ENCODE measurements at places on chromosomes 16 and 17. TPM values are rescaled to one million over a fixed set of nuclear protein-coding genes. Genes with fewer than 3 reads are reported as not detected.

Gene ARHGDIG
- total RNA-seq, result 1.8 TPM

Gene CEP295NL
- not detected for total RNA-seq

Gene KRTAP16-1
- not detected for total RNA-seq

Gene RAMP2
- total RNA-seq, result 20.8 TPM

Gene CCDC102A
- 4.8 TPM for total RNA-seq

Gene MSLN
- not detected for total RNA-seq

Gene ELP5
- total RNA-seq, result 13.3 TPM

DNA sequence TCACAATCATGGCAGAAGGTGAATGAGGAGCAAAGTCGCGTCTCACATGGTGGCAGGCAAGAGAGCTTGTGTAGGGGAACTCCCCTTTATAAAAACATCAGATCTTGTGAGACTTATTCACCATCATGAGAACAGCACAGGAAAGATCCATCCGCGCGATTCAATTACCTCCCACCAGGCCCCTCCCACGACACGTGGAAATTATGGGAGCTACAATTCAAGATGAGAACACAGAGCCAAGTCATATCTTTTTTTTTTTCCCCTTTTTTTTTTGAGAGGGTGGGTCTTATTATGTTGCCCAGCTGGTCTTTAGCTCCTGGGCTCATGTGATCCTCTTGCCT, 60.0 kb downstream of the RPTOR start:
- H3K27ac ChIP-seq, result no peak overlapping the region
- no peak for DNase-seq
- no peaks in the 10 kb centered on the region for H3K27me3 ChIP-seq
- H3K4me1 ChIP-seq, result peaks cover 3% of the 10 kb centered on the region

GRCh38 chr17:40342504-40343218, 21.9 kb downstream of the GJD3 start:
- peak overlapping the region; percentile 96 for H3K27ac ChIP-seq
- H3K36me3 ChIP-seq, result no peaks in the 10 kb centered on the region
- peak overlapping the region; percentile 81 for H3K4me3 ChIP-seq

DNA sequence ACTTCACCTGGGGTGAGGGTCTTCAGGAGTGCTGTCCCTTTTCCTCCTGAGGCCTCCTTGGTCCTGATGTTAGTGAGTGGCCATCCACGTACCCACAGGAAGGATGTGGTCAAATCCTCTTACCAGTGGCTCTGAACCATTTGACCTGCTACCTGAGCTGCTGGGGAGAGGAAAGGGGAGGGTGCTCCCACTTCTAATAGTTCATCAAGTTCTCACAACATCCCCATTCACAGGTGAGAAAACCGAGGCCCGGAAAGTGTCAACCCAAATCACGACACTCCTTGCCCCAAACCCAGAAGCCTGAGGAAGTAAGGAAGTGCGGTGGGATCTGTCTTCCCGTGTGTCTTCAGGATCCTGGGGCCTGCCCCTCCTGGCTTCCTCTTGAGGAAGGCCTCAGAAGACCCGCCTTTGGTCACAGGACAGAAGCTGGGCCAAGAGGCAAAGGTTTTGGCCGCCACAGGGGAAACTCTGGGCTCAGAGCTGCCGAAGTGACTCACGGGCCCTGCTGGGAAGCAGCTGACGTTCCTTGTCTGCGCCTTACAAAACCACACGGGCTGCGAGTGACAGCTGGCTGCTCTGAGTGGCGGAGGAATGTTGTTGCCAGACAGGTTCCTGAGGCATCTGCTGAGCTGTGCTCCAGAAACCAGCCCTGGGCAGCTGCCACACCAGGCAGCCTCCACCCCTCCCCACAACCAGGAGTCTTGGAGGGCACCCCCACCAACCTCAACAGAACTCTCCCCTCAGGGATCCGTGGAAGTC, 13.9 kb upstream of the KIFC3 start:
- no peaks in the 10 kb centered on the region for H3K27me3 ChIP-seq
- H3K4me1 ChIP-seq, result peaks cover 17% of the 10 kb centered on the region
- H3K36me3 ChIP-seq, result no peaks in the 10 kb centered on the region
- peak; percentile 98 for DNase-seq
- peak overlapping the region; percentile 86 for H3K27ac ChIP-seq
- no peak overlapping the region for H3K4me3 ChIP-seq

DNA sequence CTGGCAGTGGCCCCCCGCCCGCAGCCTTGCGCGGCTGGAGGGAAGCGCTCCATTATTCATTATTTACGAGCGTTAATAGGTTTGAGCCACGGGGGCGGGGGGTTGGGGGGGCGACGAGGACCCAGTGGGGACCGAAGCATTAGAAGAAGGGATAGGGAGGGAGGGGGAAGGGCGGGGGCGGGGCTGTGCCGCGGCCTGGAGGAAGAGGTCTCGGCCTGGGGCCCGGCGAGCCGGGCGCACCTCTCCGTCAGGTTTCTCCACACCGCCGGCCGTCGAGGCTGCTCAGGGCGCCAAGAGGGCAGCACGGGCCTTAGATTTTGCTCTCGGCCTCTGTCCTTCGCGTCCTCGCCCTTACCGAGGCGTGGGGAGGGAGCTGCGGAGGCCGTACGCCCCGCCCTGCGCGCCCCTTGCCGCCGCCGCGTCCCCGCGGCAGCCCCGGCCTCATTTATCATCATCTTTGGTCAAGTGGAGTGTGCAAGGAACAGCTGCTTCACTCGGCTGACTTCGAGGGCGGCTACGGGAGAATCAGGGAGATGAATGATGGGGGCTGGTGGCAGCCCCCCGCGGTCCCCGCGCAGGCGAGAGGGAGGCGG, 54.2 kb downstream of the SREBF1 start:
- H3K27ac ChIP-seq, result peak overlapping the region; percentile 95
- DNase-seq, result no peak
- no peaks in the 10 kb centered on the region for H3K36me3 ChIP-seq
- H3K4me3 ChIP-seq, result peak overlapping the region; percentile 64

- no peaks in the 10 kb centered on the region for H3K27me3 ChIP-seq
- H3K4me1 ChIP-seq, result peaks cover 33% of the 10 kb centered on the region
- H3K27ac ChIP-seq, result no peak overlapping the region
- no peak overlapping the region for H3K4me3 ChIP-seq
Measured at GRCh38 chr16:67179421-67180080, 4.2 kb downstream of the MATCAP1 start.

DNA sequence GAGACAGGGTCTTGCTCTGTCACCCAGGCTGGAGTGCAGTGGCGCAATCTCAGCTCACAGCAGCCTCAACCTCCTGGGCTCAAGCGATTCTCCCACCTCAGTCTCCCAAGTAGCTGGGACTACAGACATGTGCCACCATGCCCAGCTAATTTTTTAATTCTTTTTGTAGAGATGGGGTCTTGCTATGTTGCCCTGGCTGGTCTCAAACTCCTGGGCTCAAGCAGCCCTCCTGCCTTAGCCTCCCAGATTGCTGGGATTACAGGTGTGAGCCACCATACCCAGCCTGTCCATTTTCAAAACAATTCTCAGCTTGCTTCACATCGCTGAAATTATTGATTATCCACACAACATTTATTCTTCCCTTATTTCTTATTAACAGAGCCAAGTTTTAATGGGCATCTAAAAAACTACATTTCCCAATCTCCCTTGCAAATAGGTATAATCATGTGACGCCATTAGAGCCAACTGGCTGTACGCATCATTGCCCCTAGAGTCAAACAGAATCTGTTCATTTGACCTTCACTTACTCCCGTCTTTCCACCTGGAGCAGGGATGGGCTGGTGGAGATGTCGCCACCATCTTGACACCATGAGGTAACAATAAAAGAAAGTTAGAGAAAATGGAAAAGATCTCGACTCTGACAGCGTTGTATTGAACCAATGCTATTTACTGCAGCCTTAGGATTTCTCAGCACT, 148.0 kb upstream of the FOXF1 start:
- DNase-seq, result no peak
- H3K4me1 ChIP-seq, result no peaks in the 10 kb centered on the region
- no peak overlapping the region for H3K4me3 ChIP-seq

DNA sequence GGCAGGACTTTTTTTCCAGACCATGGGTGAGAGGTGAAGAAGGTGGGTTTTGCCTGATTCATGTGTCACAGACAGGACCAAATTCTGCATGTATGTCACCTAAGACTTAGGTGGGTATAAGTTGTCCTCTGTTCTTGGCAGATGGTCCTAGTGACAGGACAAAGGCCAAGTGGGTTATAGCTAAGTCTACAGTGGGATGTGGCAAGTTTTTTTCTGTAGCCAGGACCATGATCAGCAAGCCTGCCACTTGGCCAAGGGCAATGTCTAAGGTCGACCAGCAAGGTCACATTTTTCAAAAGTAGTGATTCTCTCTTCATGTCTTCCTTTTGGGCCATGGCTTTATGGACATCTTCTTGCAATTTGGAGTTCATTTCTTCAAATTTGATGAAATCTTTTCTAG, 20.2 kb downstream of the ZNF267 start:
- H3K27me3 ChIP-seq, result no peaks in the 10 kb centered on the region
- no peak overlapping the region for H3K27ac ChIP-seq
- H3K36me3 ChIP-seq, result peaks cover 3% of the 10 kb centered on the region
- no peaks in the 10 kb centered on the region for H3K4me1 ChIP-seq
- H3K4me3 ChIP-seq, result no peak overlapping the region

DNA sequence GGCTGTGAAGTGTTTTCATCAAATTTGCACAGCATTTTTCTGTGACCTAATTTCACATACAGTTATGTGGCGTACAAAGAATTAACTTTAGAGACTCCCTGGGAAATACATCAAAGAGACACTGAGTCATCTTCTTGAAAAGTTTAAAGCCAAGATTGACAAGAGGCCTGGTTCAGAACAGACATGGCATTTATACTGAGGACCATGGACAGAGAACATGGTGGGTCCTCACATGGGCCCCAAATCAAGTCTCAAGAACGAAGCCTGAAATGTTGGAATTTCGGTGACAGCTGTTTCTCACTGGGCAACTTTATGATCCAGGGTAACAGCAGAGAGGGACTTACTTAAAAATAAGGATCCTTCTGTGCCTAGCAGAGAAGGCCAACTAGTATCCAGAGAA, 311.5 kb upstream of the KCNJ16 start:
- no peak overlapping the region for H3K27ac ChIP-seq
- H3K4me3 ChIP-seq, result no peak overlapping the region
- H3K27me3 ChIP-seq, result no peaks in the 10 kb centered on the region
- H3K36me3 ChIP-seq, result no peaks in the 10 kb centered on the region
- DNase-seq, result no peak

- peak; percentile 12 for DNase-seq
- peaks cover 56% of the 10 kb centered on the region for H3K27me3 ChIP-seq
- peak within 1 kb of the TSS; percentile 42 for H3K4me3 ChIP-seq
- no peaks in the 10 kb centered on the region for H3K36me3 ChIP-seq
- H3K4me1 ChIP-seq, result peaks cover 14% of the 10 kb centered on the region
Measured at GRCh38 chr17:74924250-74924948, at the start of gene OTOP2. Gene OTOP2, plus strand, starts transcription at chr17:74924273. Its CDS starts 360 bp downstream, at chr17:74924633.

DNA sequence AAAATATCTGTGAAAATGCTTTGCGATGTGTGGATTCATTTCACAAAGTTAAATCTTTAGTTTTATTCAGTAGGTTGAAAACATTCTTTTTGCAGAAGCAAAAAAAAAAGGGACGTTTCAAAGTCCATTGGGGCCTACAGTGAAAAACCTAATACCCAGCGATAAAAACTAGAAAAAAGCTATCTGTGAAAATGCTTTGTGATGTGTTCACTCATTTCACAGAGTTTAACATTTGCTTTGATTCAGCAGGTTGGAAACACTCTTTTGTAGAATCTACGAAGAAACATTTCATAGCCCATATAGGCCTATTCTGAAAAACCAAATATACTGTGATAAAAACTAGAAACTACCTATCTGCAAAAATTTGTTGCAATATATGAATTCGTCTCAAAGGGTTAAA, 113.6 kb upstream of the WSB1 start:
- no peak for DNase-seq
- H3K36me3 ChIP-seq, result no peaks in the 10 kb centered on the region
- no peaks in the 10 kb centered on the region for H3K27me3 ChIP-seq

- H3K36me3 ChIP-seq, result no peaks in the 10 kb centered on the region
- peaks cover 4% of the 10 kb centered on the region for H3K4me1 ChIP-seq
- DNase-seq, result no peak
- H3K27me3 ChIP-seq, result peaks cover 3% of the 10 kb centered on the region
- H3K4me3 ChIP-seq, result no peak overlapping the region
- H3K27ac ChIP-seq, result no peak overlapping the region
Measured at GRCh38 chr16:23058576-23058975, 90.7 kb downstream of the USP31 start.

GRCh38 chr17:75350706-75351105, 54.8 kb downstream of the GRB2 start:
- no peaks in the 10 kb centered on the region for H3K36me3 ChIP-seq
- no peaks in the 10 kb centered on the region for H3K27me3 ChIP-seq
- H3K4me3 ChIP-seq, result no peak overlapping the region
- no peak for DNase-seq
- H3K27ac ChIP-seq, result no peak overlapping the region

DNA sequence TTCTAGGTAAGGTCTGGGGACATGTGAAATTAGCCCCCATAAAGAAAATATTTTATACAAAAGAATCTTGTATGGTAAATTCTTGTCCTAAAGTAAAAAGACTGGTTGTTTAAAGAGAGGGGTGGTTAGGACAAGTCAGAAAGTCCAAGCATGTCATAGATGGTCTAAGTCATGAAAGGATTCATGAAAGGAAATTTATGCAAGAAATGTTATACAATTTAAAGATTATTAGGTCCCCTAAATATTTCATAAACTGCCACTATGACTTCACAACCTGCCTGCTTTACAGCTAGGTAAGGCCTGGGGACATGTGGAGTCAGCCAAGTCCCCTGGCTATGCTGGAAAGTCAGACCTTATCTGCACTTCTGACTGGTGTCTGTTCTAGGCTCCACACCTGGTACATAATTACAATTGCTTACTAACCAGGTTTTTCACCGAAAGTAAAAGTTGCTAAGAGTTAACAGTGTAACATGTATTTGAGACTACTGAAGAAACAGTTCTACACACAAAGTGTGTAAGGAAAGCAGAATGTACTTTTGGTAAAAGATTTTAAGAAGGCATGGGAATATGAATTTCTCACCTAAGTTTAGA, 17.0 kb downstream of the N4BP1 start:
- no peak overlapping the region for H3K27ac ChIP-seq
- H3K4me1 ChIP-seq, result peaks cover 14% of the 10 kb centered on the region
- no peaks in the 10 kb centered on the region for H3K36me3 ChIP-seq
- no peak for DNase-seq

- H3K27me3 ChIP-seq, result no peaks in the 10 kb centered on the region
- DNase-seq, result no peak
- H3K27ac ChIP-seq, result no peak overlapping the region
- H3K4me3 ChIP-seq, result no peak overlapping the region
- H3K4me1 ChIP-seq, result no peaks in the 10 kb centered on the region
- H3K36me3 ChIP-seq, result no peaks in the 10 kb centered on the region
Measured at GRCh38 chr16:56792967-56793366, 63.0 kb downstream of the NUP93 start.

DNA sequence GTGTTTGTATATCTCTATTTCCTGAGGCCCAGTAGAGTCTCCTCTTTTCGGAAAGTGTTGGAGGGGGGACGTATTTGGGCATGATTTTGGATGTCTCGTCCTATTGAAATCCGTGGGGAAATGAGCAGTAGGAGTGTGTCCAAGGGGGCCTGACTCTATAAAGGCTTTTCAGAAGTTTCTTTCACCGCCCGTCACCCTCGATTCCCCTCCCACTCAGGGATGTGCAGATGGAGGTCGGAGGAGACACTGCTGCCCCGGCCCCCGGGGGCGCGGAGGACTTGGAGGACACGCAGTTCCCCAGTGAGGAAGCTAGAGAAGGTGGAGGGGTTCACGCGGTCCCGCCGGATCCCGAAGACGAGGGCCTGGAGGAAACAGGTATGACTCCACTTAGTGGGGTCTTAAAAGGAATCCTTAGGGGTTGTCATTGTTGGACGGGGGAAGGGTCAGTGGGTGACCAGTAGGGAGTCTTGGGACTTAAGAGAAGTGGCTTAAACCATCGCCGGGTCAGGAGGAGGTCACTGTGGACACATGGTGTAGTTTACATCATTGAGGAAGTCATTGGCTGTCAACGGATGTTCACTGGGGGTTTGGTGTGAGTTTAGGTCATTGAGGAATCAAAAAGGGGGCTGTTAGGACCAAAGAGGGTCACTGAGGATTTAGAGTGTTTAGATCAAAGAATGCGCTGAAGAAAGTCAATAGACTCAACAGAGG, 424 bp downstream of the MON1B start:
- H3K27ac ChIP-seq, result peak overlapping the region; percentile 96
- H3K4me3 ChIP-seq, result peak overlapping the region; percentile 88
- peaks cover 12% of the 10 kb centered on the region for H3K4me1 ChIP-seq
- no peak for DNase-seq

All from gastrocnemius medialis (tissue), 4 donors.